ENCODE measurements at places on chromosomes 12 and 14.

GRCh38 chr12:120658286-120659150 is 18.1 kb downstream of the CABP1 start:
- DNase-seq, result no peak

DNA sequence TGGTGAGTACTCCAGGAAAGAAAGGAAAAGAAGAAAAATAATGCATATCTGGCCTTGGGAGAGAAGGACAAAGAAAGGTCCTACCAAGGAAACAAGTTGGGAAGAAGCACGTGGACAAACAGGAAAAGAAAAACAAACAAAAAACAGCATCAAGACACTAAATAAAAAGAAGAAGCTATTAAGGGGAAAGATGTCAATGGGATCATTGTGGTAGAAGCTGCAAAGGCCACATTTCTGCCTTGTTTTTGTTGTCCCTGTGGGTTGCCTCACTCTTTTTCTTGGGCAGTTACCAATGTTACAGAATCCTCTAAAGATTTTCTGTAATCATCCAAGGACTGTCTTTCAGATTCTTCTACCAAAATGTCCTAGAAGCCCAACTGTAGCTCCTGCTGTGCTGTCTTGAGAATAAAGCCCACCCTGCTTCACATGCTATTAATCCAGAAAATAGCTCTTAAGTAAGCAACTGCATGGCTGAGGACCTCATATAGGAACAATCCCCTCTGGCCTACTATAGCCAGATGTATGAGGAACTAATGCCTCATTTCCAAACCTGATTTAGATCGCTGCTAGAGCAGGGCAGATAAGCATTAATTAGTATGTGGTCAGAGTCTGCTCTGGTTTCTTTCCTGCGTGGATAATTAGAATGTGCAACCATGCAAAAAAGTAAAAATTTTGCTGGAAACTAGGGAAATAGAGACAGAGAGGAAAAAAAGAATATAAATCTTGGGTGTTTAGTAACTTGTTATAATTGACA is 10.2 kb upstream of the CPNE8 start:
- DNase-seq, result no peak

- DNase-seq, result no peak
Measured at GRCh38 chr12:19778172-19778571, 338.9 kb downstream of the AEBP2 start.

- no peak for DNase-seq
Measured at GRCh38 chr14:24789378-24789884, 155.4 kb upstream of the GZMB start.

GRCh38 chr14:96261772-96262655 is 6.0 kb downstream of the BDKRB1 start:
- no peak for DNase-seq

DNA sequence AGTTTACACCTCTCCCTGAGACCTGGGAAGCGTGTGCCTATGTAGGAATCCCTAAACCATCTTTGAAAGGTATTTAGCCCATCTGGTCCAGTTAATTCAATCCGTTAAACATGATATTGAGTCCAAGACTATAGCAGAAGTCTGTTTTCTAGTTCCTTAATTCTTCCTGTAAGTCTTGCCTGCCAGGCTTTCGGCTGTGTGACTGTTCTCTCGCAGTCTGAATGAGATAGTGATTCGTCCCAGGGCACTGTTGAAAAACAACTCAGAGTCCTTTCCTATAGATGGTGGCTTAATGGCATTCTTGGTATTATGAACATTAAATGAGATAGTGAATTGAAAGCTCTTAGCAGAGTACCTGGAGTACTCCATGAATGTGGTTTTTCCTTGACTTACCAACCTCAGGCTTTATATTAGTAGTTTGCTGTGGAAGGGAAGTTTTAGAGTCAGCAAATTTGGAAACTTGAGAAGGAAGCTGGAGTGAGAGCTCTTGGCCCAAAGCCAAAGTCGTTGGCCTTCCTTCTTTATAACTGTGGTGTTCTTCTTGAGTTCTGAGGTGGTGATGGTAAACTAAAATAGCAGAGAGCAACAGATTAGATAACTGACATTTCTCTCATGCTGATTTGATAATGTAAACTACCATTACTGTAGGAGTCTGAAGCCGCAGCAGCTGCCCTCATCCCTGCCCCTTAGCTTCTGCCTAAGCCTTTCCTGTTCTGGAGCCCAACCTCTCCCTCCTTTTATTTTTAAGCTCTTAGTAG is 76.5 kb downstream of the TGFB3 start:
- DNase-seq, result peak; percentile 7
